ENCODE measurements at places on chromosomes 11 and 22.

- no peak for DNase-seq
These were observed 219.1 kb upstream of the ARHGAP42 start for GRCh38 chr11:100467821-100468508.

- no peak for DNase-seq
These were observed 111.8 kb upstream of the MTMR2 start for GRCh38 chr11:96035740-96036078.

DNA sequence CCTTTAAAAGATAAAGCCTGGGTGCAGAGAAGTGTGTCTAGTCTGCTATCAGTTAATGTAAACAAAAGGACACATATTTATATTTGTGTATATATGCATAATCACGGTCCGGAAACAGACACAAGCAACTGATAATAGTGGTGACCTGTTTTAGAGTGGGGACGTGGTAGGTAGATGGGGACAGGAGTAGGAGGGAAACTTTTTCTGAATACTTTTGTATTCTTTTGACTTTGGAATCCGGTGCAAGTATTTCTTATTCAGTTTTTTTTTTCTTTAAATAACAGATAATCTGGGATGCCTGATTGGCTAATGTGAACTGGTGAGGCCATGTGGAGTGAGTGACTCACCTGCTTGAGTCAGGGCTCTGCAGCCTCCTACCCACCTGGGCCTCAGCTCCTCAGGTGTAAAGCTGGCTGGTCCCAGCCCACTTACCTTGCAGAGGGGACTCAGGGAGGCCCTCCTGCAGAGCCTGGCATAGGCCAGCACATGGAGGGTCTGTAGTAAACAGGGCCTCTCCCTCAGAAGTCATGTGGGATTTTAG, 15.3 kb downstream of the MICAL2 start:
- no peak for DNase-seq

GRCh38 chr22:22609291-22609690, 35.1 kb upstream of the GGTLC2 start:
- DNase-seq = no peak

- DNase-seq = peak; percentile 92
These were observed 25.5 kb downstream of the FAM118A start for GRCh38 chr22:45335021-45335818.

DNA sequence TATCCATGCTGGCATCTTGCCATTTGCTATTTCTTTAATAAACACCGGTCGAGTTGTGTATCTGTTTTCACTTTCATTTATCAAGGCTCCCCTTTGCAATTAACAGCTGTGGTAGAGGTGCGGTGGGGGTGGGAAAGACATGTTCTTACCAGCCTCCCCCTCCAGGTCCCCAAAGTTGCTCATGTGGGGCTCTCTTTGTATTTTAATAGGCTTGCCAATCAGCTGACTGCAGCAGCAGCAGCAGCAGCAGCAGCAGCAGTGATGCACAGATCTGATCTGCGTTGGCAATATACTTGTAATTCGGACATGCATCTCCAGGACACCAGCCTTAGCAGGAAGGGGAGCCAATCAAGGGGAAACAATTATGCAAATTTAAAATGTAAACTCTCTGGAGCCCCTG, 40.3 kb upstream of the E2F8 start:
- DNase-seq = no peak

- no peak for DNase-seq
These were observed 4.7 kb upstream of the RAD9A start for GRCh38 chr11:67387069-67387468.

DNA sequence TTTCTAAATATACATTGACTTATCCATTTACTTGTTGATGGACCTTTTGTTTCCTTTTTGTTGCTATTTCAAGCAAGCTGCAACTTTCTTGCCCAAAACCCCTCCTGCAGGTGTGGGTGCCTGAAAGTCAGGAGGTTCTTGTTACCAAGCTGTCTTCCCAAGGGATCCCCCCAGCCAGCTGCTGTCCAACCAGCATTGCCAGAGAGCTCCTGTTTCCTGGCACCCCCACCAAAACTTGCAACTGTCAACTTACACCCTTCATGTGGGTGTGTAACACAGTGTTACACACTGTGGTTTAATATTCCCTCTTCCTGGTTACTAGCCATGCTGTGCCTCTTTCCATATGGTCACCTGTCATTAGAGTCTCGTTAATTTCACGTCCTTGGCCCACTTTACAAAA, 1.6 kb upstream of the KRTAP5-1 start:
- no peak for DNase-seq

- no peak for DNase-seq
These were observed 344.6 kb upstream of the C11orf87 start for GRCh38 chr11:109077291-109077920.

DNA sequence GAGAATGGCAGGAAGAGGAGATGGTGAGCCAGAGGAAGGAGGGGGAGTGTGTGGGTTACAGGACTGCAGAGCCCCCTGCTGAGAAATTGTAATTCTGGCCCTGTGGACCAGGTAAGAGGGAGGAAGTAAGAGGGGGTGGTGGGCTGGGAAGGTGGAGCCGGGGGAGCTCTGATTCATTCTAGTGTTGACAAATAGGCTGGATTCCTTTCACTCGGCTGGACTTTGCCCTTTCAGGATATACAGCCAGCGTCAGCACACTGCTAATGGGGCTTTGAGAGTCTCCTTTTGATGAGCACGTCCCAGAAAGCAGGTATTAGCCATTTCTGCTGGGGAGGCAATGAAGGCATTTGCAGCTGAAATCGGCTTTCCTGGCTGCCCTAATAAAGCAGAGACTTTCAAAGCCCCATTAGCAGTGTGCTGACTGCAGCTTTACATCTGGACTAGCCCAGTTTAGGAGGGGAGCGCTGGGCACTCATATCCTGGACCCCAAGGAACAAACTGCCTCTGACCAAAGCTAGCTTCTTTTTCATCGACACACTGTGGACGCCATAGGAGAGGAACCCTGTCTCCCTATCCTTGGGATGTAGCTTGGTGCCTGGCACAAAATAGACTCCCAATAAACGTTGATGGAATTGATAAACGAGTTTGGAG, 44.8 kb upstream of the CADM1 start:
- no peak for DNase-seq

DNA sequence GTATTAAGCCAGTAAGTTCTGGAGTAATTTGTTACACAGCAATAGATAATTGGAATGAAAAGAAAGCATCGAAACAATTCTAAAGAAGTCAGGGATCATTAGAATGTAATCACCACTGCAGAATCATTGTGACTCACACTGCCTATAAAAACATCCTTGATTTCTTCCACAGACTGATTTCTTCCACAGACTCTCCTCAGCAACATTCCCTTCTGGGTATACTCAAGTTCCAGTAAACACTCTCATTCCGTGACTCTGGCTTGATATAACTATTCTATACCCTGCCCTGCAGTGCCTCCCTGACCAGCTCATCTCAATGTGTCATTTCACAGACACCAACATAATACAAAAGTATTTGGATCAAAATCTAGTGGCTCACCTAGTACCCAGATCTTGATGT, 120.5 kb downstream of the BBOX1 start:
- DNase-seq = no peak

- DNase-seq = peak; percentile 35
These were observed 754 bp downstream of the NUP50 start for GRCh38 chr22:45164270-45165088.

DNA sequence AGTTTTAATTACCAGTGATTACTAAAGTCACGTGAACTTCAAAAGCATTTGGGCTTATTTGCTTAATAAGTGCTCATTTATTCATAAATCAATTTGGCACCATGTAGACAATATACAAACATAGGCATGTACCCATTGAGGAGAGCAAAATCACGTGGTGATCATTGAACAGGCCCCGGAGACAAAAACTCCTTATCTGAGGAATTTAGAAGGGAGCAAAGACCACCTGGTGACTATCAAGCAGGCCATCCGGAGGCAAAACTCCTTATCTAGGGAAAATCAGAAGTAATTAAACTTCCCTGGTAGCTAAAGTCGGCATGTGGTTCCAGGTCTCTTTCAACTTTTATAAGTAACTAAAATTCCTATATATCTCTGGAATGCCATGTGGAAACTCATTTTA, 5.7 kb upstream of the BTBD10 start:
- DNase-seq = no peak

All from right cardiac atrium (tissue), 5 donors.